Aorta (tissue), 5 donors: ENCODE measurements at places on chromosomes 1 and 21. TPM values are rescaled to one million over a fixed set of nuclear protein-coding genes. Genes with fewer than 3 reads are reported as not detected.

- no peak for DNase-seq
Measured at GRCh38 chr1:231376101-231376500, 38.0 kb downstream of the SPRTN start.

DNA sequence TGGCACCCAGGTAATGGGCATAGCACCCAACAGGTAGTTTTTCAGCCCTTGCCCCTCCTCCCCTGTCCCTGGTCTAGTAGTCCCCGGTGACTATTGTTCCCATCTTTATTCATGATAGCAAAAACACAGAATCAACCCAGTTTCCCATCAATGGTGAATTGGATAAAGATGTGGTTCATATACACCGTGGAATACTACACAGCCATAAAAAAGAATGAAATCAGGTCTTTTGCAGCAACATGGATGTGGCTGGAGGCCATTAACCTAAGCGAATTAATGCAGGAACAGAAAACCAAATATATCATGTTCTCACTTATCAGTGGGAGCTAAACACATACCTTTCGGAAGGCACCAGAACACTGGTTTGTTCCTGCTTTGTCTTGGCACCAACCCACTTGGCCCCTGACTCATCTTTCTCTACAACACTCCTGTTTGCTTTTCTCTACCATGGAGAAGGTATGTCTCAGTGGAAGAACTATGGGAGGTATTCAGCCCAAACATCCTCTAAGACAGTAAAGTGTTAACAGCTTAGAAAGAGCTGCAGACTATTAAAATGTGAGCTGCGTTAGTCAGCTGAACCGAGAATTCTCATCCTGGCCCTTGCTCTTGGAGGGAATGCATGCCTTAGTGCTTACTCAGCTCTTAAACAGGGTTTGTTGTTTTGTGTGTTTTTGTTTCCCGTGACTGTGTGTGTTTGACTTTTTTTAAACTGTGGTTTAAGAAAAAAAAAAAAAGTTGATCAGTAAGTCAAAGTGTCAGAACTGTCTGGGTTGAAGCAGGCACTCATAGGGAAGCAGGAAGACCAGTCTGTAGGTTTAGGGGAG, 203.0 kb downstream of the TOMM20 start:
- DNase-seq = no peak

- no peak for DNase-seq
Measured at GRCh38 chr21:43728154-43728466, 9.2 kb downstream of the PDXK start.

Gene CFHR1
- total RNA-seq = 1.7 TPM

Gene LCE2B
- total RNA-seq = not detected

Gene GBP6
- not detected for total RNA-seq

DNA sequence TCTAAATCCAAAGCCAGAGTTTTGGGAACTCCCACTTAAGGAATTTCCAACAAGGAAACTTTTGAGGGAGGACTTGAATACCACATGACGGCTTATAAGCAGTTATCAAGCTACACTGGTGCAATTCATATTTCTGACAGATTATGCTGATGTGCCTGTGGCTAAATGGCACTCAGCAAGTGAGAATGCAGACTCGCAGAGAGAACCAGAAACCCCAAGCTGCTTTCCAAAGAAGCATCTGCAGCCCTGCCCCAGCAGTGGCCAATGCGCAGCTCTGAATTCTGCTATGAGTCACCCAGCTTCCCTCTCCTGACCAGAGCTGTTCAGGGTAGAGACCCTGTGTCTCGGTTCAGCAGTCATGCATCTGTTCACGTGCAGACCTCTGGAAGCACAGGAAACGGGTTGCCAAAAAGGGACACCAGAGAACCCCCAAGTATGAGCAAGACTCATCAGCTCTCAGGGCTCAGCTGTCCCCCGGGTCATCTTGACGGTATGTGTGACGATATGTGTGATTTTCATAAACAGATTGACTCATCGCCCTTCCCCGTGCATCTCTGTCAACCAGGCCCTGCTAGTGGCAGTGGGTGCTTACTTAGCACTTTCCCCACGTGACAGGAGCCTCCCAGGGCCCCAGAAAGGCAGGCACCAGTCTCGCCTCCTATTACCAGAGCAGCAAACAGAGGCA, 76.3 kb downstream of the ITPKB start:
- peak; percentile 90 for DNase-seq

GRCh38 chr1:236837897-236838296, 42.8 kb downstream of the MTR start:
- DNase-seq = no peak

DNA sequence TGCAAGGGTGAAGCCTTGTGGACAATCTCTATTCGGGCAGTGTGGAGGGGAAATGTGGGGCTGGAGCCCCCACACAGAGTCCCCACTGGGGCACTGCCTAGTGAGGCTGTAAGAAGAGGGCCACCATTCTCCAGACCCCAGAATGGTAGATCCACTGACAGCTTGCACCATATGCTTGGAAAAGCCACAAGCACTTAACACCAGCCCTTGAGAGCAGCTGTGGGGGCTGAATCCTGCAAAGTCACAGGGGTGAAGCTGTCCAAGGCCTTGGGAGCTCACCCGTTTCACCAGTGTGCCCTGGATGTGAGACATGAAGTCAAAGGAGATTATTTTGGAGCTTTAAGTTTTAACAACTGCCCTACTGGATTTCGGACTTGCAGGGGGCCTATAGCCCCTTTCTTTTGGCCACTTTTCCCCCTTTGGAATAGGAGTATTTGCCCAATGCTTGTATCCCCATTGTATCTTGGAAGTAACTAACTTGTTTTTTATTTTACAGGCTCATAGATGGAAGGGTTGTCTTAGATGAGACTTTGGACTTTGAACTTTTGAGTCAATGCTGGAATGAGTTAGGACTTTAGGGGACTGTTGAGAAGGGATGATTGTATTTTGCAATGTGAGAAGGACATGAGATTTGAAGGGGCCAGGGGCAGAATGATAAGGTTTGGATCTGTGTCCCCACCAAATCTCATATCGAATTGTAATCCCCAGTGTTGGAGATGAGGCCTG, 16.3 kb upstream of the COL6A1 start:
- peak; percentile 45 for DNase-seq

Gene LCE3E
- not detected for total RNA-seq

GRCh38 chr1:65206836-65207235, 58.8 kb downstream of the AK4 start:
- DNase-seq = no peak

DNA sequence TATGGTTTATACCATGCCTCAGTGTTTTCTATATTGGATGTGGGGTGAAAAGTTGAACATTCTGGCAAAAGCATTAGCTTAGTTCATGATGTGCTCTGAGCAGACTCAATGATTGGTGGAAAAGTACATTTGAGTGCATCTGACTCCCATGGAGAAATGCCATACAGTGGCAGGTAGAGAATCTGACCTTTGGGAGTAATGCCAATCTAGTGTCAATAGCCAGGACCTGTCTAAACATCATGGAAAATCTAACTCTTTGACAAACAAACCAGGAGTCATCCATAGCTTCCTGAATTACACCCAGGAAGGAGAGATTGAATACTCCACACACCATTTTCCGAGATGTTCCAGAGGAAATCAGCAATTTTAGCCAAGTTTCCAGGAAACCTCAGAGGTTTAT, 51.0 kb downstream of the XCL1 start:
- DNase-seq = no peak

Gene GPR25
- total RNA-seq = not detected

DNA sequence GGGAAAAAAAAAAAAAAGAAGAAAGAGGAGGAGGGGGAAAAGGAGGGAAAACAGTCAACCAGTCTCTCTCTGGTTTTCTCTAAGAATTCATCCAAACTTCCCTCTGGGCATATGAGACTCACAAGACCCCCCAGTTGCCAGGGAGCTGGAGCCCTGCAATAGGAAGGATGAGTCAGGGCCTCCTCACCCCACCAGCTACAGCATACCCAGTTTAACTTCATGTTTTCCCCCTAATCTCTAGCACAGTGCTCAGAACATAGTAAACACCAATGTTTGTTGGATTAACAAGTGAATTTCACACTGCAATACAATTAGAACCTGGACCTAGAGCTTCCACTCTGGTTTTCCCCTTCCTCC, 7.8 kb downstream of the F11R start:
- no peak for DNase-seq

- peak; percentile 91 for DNase-seq
Measured at GRCh38 chr1:211258310-211258755, 833 bp upstream of the RCOR3 start.

Gene MAST2
- 53.9 TPM for total RNA-seq

GRCh38 chr21:24045775-24046215, 1561.5 kb downstream of the MRPL39 start:
- DNase-seq = peak; percentile 76

DNA sequence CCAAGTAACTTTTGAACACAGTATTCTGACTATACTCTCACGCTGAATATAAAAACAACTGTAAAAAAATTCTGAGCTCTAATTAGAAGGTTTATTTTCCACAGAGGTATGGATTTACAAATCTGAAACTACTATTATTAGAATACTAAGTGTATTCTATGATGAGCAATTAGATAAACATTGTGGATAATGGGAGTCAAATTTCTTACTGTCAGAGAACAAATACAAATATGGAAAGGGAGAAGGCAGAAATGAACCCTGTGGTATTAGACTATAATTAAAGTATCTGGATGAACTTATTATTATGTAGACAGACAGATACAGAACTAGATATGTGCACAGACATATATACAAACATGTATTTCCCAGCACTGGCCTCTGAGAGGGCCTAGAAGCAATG, 22.6 kb downstream of the ALDH9A1 start:
- no peak for DNase-seq

Gene PDZK1
- total RNA-seq = 0.48 TPM

- peak; percentile 64 for DNase-seq
Measured at GRCh38 chr1:9589144-9589718, 520 bp downstream of the TMEM201 start.

GRCh38 chr1:42999308-42999707, 40.6 kb upstream of the SLC2A1 start:
- DNase-seq = no peak

- DNase-seq = no peak
Measured at GRCh38 chr21:42490720-42491119, 5.3 kb downstream of the RSPH1 start.

- no peak for DNase-seq
Measured at GRCh38 chr1:94805912-94806311, 14.2 kb upstream of the SLC44A3 start.

DNA sequence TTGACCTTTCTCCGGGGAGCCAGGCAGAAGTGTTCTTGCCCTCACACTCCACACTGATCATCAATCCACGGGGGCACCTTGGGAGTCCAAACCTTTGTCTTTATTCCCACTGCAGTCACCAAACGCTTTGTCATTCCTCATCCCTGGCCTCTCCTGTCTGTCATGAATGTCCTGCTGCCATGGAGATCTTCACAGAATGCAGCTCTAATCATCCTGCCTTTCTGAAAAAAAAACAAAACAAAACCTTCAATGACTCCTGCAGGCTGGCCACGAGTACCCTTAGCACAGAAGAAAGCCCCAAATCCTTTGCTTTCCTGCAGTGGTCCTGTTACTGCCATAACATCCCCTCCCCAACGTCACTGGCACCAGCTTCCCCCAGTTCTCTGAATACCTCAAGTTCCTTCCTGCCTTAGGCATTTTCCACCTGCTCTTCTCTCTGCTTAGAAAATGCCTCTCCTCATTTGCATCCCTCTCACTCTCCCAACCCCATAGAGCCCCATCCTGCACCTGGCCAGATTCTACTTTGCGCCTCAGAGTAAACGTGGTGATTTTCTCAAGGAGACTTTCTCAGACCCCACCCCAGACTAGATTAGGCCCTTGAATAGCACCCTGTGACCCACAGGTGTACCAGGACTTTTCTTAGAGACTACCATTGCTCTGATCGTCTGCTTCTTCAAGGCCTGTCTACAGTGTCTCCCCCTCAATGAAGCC, 131.2 kb downstream of the AK5 start:
- DNase-seq = no peak

DNA sequence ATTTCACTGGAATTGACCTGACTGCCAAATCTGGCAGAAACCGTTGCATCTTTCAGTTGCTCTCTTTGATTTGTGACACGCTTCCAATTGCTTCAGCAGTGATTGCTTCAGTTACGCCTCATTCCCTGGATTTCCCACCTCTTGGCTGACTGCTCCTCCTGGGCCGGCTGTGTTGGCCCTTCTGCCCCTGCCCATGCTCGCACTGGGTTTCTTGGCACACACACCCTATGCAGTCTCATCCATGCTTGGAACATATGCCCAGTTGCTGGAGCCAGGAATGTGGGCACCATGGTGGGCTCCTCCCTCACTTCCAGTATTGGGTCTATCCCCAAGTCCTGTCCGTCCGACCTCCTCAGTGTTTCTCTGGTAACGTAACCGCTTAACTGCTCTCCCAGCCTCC, 2.2 kb upstream of the ZBTB21 start:
- no peak for DNase-seq

DNA sequence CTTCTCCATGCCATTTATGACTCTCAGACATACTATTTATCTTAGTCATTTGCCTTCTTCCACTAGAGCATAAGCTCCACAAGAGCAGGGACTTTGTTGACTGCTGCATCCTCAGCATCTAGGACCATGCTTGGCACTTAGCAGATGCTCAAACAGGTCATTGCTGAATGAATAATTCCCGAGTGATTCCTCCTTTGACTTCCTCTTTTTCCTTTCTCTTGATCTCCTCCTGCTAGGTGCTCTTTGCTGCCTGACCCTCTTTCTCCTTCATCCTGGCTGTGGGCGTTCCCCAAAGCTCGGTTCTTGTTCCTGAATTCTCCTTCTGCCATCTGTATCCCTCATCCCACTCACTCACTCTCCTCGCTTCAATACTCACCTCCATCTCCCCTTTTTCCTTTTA, 23.5 kb downstream of the SYT6 start:
- DNase-seq = no peak

DNA sequence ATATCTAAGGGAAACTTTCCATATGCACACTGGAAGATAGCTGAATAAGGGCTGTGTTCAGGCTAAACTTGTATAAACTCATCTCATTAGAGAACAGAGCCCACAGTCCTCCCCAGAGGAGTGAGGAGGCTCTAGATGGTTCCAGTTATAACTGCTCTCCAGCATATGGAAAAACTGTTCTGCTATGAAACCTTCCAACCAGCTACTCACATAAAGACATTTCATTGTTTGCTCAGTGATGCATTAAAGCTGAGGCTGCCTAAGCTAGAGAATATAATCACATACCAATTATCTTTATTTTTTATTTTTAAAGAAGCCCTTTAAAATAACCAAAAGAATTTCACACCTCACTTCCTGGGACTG, 13.3 kb downstream of the AHCYL1 start:
- no peak for DNase-seq
